ENCODE measurements at places on chromosomes 13 and 19.
A peak's percentile ranks its signal among the peaks of the same experiment; 100 is the strongest.

- DNase-seq: peak; percentile 80
These were observed 7.7 kb upstream of the TMEM161A start for GRCh38 chr19:19145684-19146608.

DNA sequence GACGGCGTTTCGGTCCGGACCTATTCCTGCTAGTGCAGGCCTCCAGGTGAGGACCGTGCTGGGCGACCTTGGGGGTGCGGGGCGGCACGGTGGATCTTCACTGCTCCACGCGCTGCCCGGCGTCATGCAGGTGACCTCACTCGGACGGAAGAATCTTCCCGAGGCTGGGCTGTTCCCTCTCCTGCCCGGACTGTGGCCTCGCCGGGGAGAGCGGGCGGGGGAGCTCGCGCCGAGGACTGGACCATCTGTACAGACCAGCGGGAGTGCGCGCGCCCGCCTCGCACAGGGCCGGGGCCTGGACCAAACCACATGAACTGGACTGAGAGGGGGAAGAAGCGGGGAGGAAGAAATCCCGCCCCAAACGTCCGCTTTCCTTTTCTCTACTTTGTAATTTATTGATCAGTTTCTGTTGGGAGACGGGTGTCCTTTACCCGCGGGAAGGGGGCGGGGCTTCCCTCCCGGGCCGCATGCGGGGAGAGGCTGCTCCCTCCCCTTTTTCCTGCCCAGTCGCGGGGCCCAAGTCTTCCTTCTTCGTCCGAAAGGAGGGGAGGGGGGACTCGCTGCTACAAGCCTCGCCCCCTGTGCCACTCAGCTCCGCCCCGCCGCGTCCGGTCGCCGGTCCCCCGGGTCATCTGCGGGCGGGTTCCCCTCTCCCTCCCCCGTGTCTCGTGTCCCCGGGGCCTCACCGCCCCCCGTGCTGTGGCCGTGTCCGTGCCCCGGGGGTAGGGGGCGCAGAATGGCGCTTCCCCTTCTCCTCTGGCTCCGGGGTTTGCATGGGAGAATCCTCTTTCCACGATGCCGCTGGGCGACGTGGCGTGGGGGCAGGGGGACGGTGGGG is 4.9 kb downstream of the HRC start:
- peak; percentile 55 for DNase-seq

GRCh38 chr19:11843722-11844121 is 4.8 kb upstream of the ZNF439 start:
- DNase-seq: no peak

GRCh38 chr13:66216728-66217127 is 1013.4 kb downstream of the PCDH9 start:
- DNase-seq: no peak

- DNase-seq: no peak
These were observed 10.6 kb downstream of the PIAS4 start for GRCh38 chr19:4018140-4018613.

- DNase-seq: no peak
These were observed 63.2 kb downstream of the SHISA2 start for GRCh38 chr13:25988661-25989060.

- no peak for DNase-seq
These were observed 251.8 kb downstream of the KCNRG start for GRCh38 chr13:50267066-50267465.

DNA sequence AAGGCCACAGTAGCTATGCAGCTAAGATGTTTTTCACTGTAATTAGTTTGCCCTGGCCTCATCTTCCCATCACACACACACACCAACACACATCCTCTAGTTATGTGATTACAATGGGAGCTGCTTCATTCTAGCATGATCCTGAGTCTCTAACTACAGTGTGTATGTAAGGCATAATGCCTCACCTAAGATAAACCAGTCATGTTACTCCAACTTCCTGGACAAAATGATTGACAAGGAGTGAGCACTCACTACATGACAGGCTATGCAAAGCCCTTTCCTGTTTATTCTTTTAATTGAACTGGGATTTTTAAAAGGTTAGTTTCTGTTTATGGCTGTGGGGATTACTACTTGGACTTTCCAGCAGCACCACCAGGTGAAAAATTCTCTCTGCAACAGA is 400.8 kb upstream of the ATXN8OS start:
- no peak for DNase-seq

DNA sequence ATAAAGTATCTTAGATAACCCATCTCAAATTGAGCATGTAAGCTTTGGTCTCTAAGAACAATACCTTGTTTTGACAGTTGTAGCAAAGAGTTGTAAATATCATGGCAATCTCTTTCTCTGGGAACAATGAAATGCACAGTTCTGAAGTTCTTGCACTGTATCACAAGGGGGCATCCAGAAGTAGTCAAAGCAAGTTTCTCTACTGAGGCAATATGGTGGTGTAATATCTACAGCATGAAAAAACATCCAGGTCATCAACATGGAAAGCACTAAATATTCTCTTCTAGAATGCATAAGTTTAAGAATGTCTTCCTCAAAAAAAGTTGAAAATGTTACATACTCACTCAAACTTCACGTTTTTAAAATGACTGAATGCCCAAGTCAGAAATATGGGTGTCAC is 19.6 kb downstream of the MTMR6 start:
- DNase-seq: no peak

GRCh38 chr19:3163230-3163886 is 15.2 kb upstream of the S1PR4 start:
- peak; percentile 71 for DNase-seq

DNA sequence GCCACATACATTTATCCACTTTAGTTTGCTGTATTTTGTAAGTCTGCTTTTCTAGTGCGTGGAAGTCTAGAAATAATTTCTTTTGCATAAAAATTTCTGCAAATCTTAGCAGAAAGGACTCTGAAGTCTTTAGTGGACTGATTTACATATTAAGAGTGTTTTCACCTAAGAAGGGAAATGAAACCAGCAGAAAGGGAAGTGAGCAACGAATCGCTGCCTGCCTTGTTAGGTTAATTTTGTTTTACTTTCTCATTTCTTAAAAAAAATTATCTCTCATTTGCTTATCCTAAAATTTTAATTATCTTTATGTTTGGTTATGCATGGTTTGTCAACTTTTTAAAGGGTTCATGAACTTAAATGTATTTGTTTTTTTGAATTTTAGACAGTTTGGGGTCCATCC is 767 bp upstream of the GPR18 start:
- DNase-seq: no peak

GRCh38 chr19:48618278-48618915 is 581 bp downstream of the RPL18 start:
- DNase-seq: peak; percentile 18

DNA sequence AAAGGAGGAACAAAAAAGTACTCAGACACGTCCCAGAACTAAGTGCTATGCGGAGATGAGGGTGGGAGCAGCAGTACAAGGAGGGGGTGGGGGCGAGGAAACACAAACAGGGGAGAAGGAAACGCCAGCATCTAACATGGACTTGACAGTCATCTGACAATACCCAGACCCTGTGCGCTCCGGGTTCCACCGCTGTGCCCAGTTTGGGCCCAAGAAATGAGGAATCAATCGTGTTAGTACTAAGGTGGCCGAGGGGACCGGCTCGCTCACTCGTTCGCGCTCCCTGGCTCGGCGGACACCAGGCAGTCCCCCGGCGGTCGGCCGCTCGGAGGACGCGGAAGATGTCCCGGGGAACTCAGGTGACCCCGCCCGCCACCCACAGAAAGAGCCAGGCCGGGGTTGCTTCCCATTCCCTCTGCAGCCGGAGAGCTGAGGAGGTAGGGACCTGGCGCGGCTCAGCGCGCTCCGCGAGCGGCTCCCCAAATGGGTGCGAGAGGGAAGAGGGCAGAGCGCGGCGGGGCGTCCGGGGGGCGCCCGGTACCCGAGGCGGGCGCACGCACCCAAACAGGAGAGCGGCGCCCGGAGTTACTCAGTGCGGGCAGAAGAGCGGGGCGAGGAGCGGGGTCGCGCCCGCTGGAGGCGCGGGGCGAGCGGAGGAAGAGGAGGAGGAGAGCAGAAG is 616 bp downstream of the TSHZ3 start:
- no peak for DNase-seq

GRCh38 chr13:39490136-39490535 is 112.9 kb downstream of the LHFPL6 start:
- DNase-seq: no peak

- no peak for DNase-seq
These were observed 248.2 kb downstream of the SHISA2 start for GRCh38 chr13:25803641-25804040.

DNA sequence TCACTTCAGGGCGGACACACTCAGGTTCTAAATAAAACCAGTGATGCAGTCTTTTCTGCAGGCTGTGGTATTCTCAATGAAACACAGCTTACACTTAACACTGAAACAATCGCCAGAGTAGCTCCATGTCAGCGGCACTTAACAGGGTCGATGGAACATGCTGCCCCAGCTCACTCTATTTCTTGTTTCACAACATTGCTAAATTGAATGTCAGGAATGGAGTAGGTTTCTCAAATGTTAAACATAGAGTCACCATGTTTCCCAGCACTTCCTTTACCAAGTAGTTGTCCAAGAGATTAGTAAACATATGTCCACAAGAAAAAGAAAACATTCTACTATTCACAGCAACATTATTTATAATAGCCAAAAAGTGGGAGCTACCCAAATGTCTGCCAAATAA is 306.9 kb downstream of the SLITRK6 start:
- DNase-seq: no peak

GRCh38 chr13:31219909-31220598 is 20.3 kb downstream of the B3GLCT start:
- no peak for DNase-seq

DNA sequence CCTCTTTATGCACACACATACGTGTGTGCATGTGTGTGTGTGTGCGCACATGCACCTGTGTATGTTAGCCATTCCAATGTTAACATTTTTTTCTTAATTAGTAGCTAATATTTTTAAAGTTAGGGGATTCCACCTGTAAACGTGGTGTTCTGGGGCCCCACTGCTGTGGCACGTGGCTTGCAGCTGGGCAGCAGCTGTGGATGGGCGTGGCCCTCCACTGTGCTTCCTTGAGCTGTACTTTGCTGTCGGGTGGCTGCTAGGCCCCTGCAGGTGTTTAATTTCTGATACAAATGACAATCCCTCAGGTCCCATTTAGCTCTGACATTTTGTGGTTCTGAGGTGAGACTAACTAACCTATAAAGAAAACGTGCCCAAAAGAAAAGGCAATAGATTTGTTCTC is 58.9 kb upstream of the GJB6 start:
- no peak for DNase-seq

GRCh38 chr13:113219256-113219940 is 10.0 kb downstream of the CUL4A start:
- DNase-seq: peak; percentile 83

DNA sequence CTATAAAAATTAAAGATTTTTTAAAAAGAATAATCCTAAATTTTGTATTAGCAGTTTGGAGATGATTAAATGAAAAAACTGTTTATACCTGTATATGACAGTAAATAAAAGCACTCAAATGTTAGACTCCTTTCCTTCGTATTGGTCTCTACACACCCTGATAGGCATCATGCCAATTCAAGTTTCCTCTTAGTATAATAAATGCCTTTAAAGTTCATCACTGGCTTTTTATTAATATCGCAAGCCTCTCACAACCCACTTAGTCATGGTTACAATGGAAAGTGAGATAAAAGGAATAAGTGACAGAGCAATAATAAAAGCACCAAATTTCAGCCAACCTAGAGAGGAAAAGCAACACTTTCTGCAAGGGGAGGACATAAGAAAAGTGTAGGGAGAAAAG is 102.2 kb downstream of the PIBF1 start:
- peak; percentile 73 for DNase-seq

- DNase-seq: no peak
These were observed 175.8 kb downstream of the TDRD3 start for GRCh38 chr13:60572855-60573254.

DNA sequence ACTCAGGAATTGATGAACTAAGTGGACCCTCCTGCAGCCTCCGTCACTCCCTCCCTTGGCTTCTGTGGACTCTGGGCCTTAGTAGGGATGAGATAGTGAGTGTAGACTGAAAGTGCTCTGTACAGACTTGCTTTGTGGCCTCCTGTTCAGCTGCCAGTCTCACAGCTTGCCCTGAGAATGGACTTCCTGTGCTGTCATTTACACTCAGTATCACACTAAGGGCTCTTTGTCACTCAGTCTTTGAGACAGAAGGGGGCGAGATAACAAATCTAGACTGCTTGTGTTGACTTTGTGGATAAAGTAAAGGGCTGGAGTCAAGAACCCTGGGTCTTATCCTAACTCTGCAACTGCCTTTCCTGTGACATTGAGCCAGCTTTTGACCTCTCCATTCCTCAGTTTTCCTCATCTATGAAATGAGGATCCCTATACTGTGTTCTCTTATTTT is 21.0 kb upstream of the SPRY2 start:
- no peak for DNase-seq
